ENCODE measurements at places on chromosomes 5 and 9. TPM values are rescaled to one million over a fixed set of nuclear protein-coding genes. Genes with fewer than 3 reads are reported as not detected.

DNA sequence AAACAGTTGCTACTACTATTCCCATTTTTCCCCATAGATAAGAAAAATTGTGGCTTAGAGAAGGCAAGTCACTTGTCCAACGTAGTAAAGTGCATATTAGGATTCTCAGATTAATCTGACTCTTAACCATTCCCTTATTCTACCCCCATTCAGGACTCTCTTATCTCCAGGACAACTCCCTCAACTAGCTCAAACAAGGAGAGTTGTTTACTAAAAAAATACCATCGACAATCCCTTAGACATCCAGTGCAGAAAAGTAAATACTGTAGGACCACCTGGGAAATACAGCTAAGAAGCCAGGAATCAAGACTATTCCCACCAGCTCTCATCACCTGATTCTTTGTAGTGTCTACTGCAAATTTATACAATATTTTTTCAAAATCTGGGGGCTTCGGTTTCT is 9.4 kb upstream of the GRAMD2B start:
- no peak for DNase-seq

DNA sequence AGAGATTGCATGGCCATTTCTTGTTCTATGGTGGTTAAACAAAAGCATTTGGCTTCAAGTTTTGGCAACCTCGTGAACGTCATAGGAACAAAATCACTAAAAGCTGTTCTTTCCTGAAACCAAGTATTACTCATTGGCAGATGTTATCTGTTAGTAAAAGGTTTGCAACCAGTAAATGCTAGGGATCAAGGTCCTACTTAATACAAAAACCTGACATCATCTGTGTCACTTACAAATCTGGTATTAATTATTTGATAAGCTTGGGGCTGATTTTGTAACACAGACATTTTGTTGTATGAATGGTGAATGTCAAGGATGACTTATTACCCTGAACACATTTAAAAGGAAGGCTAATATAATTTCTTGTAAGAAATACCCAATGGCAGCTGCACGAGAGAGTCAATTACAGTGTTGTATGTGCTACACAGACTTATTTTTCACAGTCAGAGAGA is 486.4 kb upstream of the ZNF608 start:
- no peak for DNase-seq

DNA sequence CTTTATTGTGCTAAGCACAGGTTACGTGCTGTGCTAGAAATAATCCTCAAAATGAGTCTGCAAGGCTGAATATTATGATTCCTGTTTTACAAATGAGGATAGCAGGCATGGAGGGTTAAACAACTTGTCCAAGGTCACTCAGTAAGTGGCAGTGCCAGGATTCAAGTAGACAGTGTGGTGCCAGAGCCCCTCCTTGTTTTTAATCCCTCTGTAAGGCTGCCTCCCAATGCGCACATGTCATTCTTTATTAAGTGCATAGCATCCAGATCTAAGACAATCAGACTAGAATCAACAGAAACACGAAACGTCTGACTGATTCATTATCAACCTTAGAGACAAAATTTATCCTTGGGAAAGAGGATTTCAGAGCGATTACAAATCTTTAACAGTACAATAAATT is 199.6 kb downstream of the SMARCA2 start:
- no peak for DNase-seq

DNA sequence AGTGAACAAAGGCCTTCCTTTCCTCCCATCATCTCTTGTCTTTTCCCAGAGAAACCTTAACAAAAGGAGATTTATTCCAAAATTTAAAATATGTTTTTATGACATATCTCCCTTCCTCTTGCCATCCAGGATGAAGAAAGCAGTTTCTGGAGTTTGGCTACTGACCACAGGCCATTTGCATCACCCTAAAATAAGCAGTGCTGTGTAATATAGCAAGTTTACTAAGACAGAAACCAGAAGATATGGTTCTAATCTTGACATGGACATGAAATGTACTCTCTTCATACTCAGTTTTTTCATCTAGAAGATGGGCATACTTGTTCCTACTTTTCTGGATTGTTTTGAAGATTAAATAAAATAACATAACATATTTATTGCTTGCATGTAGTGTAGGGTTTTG is 50.2 kb upstream of the ZFAND5 start:
- no peak for DNase-seq

- DNase-seq: no peak
These were observed 7.8 kb upstream of the TPM2 start for GRCh38 chr9:35697486-35697885.

DNA sequence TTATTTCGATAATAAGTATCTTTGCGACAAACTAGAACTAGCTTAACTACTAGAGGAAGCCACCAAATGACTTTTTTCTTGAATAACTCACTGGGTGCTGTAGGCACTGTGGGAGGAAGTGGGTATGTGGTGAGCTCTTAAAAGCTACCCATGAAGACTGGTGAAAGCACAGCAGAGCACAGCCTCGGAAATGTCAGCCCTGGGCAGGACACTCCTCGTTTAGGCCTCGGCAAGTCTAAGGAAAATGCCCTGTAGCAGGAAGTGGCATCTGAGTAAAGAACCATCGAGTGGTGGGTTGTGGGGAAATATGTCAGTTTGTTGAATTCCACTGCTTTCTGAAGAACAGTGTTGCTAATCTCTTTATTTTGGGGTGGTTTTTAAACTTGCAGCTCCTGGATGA is 44.0 kb upstream of the NCS1 start:
- DNase-seq: no peak

- no peak for DNase-seq
These were observed 104.5 kb upstream of the CHD1 start for GRCh38 chr5:99033014-99033900.

- DNase-seq: no peak
These were observed 14.1 kb downstream of the LCN10 start for GRCh38 chr9:136728548-136729123.

GRCh38 chr5:97553604-97554452 is 370.8 kb upstream of the RIOK2 start:
- no peak for DNase-seq

GRCh38 chr9:79799691-79800335 is 228.0 kb downstream of the TLE4 start:
- no peak for DNase-seq

DNA sequence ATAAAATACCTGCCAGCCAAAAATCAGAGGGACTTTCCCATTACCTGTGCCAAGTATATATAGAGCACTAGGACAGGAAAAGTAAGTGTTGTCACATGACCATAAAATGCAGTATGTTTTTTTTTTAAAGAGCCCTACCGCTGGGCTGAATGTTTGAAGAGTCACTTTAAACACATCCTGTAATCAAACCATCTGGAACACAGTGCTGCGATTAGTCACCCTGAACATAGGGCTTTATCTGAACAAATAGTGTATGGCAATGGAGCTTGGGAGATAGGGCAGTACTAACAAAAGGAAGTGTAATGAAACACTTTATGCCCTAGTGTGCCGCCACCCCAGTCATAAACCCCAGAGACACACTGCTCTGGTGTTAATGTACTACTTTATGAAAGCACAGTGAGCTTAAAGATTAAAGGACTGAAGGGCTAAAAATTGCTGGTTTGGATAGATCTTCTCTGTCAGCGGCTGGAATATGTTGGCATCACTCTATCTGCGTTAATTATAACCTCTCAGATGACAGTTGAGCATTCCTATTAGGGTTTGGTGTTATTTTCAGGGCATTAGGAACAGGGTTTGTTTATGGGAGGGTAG is 90.4 kb downstream of the ZNF608 start:
- no peak for DNase-seq

DNA sequence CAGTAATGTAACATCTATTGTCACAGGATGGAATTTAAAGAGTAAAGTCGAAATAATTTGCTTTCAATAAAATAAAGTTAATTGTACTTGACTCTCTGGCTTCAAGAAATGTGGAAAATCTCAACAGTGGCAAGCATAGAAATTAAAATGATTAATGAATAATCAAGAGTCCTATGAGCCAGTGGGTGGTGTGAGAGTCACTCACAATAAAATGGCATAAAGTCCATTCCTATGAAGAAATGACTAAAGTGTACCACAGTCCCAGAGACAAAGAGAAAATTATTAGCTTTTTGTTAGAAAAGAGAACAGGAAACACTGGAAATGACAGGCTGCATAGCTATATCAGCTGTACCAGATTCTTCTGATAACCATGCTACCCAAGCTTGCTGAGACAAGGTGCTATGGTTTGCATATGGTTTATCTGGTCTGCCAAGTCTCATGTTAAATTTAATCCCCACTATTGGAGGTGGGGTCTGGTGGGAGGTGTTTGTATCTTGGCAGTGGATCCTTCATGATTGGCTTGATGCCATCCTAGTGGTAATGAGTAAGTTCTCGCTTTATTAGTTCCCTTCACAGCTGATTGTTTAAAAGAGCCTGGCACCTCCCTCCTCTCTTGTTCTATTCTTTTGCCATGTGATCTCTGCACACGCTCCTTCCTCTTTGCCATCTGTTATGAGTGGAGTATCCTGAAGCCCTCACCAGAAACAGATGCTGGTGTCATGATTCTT is 647.7 kb upstream of the ITGA1 start:
- DNase-seq: no peak

GRCh38 chr5:73256012-73256411 is 83.0 kb downstream of the TMEM174 start:
- DNase-seq: no peak

- no peak for DNase-seq
These were observed 93.9 kb downstream of the GRIA1 start for GRCh38 chr5:153584126-153584959.

- no peak for DNase-seq
These were observed 7.4 kb upstream of the SLC2A8 start for GRCh38 chr9:127389381-127390247.

GRCh38 chr9:122144836-122145591 is 14.6 kb downstream of the NDUFA8 start:
- no peak for DNase-seq

The AFAP1L1 gene
- 2.3 TPM for total RNA-seq

The DIPK1B gene
- 11.4 TPM for total RNA-seq

The DMRT3 gene
- not detected for total RNA-seq

The NEURL1B gene
- total RNA-seq: 1.5 TPM

The FOXD4L6 gene
- not detected for total RNA-seq

The SLC6A18 gene
- not detected for total RNA-seq

The ANKRD20A1 gene
- total RNA-seq: 0.42 TPM

The CCNG1 gene
- 165 TPM for total RNA-seq

All from osteocyte (in vitro differentiated cells).